Hippocampal formation (tissue), 2 donors: ENCODE measurements at places on chromosomes 12 and 14.

DNA sequence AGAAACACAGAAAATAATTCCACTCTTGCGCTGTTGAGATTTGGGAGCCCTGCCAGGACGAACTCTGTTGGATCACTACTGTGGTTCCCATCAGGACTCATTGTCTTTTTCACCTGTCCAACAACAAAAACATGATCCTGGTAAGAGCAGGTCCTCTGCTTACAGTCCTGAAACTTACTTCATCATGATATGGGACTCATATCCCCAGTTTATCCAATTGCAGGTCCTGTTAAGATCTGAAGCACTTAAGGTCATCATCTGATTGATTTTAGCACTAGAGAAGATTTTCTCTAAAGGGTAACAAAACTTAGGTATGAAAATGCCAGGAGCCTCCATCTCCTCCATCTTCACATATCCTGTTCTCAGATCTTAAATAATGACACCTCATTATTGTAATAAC is at the start of gene OR6S1:
Gene OR6S1 (minus strand): TSS at position 101 of the 400 bp plus-strand sequence. CDS start 0 bp downstream, at position 101.
- DNase-seq: no peak

DNA sequence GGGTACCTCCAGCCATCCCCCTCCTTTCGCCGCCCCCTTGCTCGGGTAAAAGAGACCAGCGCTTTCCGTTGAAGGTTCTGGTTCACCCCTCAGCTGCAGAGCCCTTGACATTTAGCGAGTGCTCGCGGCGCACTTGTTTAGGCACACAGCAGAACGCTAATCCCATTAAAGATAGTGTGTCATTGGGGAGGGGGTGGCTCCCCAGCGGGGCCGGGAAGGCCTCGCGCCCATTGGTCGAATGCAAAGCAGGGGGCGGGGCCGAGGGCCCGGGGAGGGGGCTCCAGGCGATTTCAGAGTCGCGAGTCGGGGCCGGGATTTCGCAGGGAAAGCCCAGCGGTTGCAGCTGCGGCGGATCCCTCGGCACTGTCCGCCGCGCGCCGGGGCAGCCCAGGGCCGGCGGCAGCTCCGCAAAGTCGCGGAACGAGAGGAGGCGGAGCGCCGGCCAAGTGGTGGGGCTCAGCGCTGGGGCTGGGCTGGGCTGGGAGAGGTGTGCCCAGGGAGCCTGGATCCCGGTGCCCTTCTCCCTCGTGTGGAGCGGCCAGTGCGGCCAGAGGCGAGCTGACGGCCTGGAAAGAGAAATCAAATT is 122.9 kb downstream of the TSPAN9 start:
- DNase-seq: no peak

GRCh38 chr14:91303091-91303923 is 58.8 kb upstream of the GPR68 start:
- DNase-seq: no peak

GRCh38 chr14:22848351-22849164 is 12.2 kb downstream of the MMP14 start:
- DNase-seq: no peak

- DNase-seq: no peak
Measured at GRCh38 chr14:91575469-91576208, 65.5 kb upstream of the PPP4R3A start.

DNA sequence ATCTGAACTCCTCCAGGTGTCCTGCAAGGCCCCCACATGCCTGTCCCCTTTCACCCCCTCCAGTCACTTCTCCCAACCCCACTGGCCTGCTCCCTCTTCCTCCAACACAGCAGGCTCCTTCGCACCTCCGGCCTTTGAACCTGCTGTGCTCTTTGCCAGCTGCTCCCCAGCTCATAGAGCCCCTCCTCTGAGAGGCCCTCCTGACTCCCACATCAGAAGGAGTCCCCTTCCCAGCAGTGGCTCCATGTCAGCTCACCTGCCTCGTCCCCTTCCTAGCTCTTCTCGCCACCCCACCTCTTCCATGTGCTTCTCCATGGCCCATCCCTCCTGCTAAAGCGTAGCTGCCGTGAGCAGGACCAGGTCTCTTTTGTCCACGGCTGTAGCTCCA is 22.1 kb downstream of the SCARB1 start:
- DNase-seq: no peak

DNA sequence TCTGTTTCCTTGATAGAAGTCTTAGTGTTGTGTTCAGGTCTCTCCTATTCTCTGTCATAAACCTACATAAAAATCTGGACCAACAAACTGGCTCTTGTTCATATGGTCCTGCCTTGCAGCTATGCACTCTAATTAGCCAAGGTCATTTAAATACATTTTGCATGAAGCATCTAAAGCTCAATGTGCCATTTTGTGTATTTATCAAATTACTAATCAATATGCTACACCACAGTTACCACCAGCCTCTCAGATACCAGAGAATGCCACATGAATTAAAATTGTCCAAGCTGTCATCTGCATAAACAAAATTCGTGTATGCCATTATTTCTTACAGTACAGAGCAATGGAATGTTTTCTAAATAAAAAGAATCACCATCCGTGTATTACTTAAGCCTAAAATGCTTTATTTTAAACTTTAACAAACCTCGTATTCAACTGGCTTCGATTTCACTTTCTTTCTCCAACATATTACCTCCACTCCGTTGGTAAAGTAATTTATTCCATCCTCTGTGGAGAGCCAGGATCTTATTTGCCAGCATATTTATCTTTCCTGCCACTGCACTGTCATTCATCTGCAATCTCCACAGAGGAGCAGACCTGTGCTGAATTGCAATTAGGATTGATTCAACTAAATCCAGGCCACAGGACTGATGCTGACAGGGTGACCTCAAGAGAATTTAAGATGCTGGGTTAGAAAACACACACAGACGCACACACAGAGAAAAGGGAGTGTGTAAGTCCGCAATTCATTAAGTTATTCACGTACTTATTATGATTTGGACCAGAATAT is 284.1 kb upstream of the FOXG1 start:
- no peak for DNase-seq

DNA sequence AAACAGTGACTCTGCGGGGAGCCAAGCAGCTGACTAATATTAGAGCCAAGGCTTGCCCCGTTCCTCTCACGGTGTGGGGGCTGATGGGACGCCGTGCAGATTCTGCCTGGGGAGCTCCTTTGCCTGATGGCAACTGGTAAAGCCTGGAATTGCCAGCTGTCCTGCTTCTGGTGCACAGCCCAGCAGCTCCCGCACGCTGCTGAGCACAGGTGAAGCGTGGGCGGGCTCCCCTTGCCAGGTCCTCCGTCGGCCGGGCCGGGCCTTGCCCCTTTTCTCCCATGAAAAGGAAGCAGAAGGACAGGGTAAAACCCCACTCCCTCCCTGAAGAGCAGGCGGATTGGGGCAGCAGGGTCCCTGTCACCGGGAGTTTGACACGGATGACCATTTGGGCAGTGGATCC is 79.0 kb downstream of the WDR20 start:
- no peak for DNase-seq

- no peak for DNase-seq
Measured at GRCh38 chr12:8709124-8709830, 11.5 kb downstream of the RIMKLB start.
